NCI-H1417 (cell line): ENCODE measurements at places on chromosomes 6 and 20.

DNA sequence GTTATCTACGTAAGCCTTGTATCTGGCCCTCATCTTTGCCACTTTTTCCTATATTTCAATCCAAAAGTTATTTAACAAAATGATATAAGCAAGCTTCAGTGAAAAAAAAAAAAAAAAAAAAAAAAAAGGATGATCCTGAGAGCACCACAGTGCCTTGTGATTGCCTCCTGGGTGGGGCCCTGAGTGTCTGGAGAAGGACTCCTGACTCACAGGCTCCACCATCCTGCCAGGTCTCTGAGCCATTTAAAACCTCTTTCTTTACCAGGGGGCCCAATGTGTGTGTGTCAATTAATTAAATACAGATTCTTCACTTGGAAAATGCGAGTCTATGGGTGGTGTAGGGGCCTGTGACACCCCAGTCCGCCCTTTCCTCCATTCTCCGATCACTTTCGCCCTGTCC, 105.2 kb downstream of the SMOC2 start:
- no peak for DNase-seq

DNA sequence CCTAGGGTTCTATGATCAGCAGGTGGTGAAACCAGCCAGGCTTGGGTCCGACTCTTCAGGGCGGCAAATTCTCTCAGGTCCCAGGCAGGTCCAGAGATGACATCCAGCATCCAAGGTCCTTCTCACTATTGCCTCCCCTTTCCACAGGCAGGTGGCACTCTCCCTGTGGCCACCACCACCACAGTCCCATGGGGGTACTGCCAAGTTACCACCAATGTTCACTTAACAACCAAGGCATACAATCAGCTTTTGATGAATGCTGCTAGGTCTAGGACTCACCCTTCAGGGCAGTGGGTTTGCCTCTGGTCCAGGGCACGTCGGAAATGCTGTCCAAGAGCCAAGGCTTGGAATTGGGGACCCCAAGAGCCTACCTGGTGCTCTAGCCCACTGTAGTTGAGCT, 40.4 kb upstream of the UTRN start:
- no peak for DNase-seq

DNA sequence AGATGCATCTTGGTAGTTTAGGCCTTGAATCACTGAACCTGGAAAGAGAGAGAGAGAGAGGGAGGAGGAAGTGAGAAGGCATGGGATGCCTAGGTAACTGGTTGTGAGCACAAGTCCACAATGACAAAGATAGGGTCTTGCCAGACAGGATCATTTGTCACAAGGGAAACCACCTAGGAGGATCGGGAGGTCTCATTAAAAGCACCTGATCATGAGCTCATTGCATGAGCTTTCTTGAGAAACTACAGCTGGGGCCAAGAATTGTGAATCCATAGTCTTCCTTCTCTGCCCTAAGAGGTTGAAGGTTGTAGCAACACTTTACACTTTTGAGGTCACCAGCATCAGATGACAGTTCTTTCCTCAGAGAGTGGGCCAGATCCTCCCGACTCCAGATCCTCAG, 195.7 kb downstream of the CD83 start:
- no peak for DNase-seq

GRCh38 chr6:109738667-109739066, 47.6 kb downstream of the FIG4 start:
- no peak for DNase-seq

- DNase-seq = no peak
These were observed 38.7 kb downstream of the SCP2D1 start for GRCh38 chr20:18852318-18852717.

GRCh38 chr6:54135665-54136369, 24.6 kb downstream of the MLIP start:
- DNase-seq = no peak

DNA sequence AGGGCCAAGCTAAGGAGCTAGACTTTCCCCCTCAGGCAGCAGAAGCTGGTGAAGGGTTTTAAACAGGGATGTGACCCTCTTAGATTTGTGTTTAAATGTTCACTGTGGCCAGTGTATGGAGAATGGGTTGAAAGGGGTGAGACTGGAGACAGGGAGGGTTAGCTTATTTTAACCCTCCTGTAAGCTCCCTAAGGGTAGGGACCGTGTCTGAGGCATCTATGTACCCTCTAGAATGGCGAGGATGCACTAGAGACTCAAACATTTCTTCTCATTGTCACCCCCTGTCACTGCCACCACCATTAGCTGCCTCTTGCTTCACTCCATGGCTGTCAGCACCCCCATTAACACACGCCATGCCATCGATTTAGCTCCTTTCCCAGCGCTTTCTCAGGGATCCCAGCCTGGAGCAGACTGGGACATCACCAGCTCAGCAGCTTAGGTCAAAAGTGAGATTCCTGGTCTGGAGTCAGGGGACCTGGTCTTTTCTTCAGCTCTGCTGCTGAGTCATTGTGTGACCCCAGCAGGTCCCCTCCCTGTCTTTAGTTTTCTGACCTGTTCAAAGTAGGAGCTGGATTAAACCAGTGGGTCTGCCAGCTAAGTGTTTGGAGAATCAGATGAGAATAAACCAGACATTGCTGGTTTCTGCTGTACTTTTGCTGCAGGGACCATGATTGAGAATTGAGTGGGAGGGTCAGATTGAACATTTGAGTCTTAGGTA, 1.1 kb upstream of the SLC22A7 start:
- DNase-seq = no peak

DNA sequence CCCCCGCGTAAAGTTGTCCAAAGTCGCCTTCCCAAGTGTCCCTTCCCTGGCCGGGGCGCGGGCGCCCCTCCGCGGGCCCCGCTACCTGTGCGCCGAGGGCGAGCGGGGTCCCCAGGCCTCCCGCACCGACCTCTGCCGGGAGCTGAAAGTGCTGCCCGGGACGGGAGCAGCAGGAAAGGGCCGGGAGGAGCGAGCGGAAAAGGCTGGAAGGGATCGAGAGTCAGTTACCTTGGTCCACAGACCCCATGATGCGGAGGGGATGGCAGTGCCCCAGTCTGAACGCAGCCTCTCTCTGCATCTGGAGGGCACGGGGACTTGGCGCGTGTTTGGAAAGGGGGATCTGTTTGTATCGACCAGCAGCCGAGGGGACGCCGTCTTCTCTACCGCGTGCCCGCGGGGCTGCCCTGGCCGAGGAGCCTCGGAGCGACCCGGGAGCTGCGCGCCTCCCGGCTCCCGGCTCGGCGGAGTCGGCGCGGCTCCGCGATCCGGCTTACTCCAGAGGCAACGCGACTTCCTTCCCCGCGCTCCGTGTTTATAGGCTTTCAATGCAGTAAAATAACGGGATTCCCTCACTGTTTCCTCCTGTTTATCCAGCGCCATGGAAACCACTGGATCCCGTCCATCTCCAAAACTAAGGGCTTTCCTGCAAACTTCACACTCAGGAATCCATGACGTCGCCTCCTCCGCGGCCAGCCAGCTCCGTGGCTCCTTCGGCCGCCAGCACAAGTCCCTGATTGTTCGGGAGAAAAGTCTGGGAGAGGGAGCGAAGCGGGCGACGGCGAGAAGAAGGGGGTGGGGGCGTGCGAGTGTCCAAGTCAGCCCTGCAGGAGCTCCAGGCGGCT, 20.0 kb upstream of the NFATC2 start:
- DNase-seq = no peak

- no peak for DNase-seq
These were observed 370.6 kb upstream of the MAN1A1 start for GRCh38 chr6:119720160-119720559.

- peak; percentile 5 for DNase-seq
These were observed 40.6 kb downstream of the DTD1 start for GRCh38 chr20:18628330-18628920.

GRCh38 chr20:40741507-40742106, 52.6 kb upstream of the MAFB start:
- DNase-seq = no peak

DNA sequence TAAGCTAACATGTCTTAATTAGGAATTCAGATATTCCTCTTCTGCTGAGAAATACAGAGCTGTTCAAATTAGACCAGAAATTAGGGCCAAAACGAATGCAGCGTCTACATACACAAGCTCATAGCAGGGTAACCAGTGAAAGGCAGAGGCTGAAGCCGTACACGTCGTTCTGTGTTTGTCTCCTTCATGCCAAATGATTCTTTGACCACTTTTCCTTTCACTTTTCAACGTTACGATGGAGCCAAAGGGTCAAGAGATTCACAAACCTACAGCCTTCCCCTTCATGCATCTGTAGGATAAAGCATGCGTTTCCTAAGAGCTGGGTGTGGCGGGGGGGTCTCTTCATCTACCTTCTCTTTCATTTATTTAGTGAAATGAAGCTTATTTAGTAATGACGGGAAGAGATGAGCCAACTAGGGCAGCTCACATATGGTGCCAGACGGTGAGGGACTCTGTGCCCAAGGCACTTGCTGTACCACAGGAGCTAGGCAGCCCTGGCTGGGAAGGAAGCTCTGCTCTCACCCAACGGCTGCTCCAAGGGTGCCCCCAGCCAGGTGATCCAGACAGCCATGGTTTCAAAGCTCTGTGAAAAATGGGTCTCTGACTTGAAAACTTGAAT, 178.0 kb downstream of the ATXN1 start:
- DNase-seq = no peak

GRCh38 chr6:130829333-130829910, 2.2 kb downstream of the SMLR1 start:
- no peak for DNase-seq

DNA sequence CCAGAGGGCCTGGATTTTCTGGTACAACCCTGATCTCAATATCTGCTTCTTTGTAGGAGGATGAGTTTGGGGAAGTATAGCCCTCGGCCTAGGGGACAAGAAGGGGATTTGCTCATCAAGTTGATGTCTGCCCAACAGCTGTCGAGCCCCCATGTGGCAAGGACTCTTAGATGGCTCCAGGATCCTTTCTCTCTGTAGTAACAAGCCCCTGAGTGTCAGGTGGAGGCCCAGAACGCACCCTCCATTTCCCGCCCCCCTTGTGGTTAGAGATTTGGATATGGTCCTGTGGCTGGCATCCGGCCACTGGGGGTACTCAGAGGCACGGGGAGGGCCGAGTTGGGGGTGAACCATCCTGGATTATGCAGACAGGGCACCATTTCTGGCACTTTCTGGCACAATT, 50.1 kb downstream of the CTCFL start:
- DNase-seq = no peak

- peak; percentile 50 for DNase-seq
These were observed 127.4 kb downstream of the ADGRG6 start for GRCh38 chr6:142429195-142429594.

- DNase-seq = no peak
These were observed 3.9 kb upstream of the SULF2 start for GRCh38 chr20:47789081-47789763.

- no peak for DNase-seq
These were observed 22.3 kb downstream of the HTR1E start for GRCh38 chr6:86959656-86960055.

DNA sequence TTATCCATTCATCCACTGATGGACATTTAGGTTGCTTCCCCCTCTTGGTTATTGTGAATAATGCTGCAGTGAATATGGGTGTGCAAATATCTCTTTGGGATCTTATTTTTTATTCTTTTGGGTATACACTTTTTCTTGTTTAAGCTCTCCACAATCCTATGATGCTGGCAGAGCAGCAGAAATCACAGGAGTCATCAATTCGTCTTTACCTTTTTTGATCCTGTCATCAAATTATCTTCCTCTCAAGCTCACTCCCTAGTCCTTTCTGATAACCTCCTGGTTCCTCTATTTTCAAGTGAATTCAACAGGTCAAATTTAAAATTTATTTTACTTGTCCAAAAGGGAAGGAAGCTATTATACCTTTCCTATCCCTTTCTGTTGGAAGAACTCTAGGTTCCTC, 89.1 kb downstream of the PLCG1 start:
- DNase-seq = no peak

GRCh38 chr6:111745186-111745585, 128.1 kb downstream of the FYN start:
- no peak for DNase-seq

DNA sequence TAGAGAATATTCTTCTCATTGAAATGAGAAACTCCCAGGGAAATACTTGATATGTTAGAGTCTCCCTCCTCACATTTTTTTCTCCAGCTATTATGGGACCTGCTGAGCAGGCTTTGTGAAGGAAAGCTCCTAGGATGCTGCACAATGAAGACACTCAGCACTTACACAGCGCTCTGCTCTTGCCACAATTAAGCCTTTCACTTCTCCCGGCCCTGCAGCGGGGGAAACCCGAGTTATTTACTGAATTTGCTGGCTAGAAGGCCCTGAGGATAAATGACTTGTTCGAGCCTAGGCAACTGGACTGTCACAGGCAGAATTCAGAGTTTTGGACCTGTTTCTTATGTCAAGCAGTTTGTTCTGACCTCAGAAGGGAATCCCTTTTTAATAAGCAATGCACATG, 102.0 kb downstream of the MAP3K7 start:
- no peak for DNase-seq

GRCh38 chr6:40733290-40733689, 146.1 kb upstream of the LRFN2 start:
- no peak for DNase-seq

DNA sequence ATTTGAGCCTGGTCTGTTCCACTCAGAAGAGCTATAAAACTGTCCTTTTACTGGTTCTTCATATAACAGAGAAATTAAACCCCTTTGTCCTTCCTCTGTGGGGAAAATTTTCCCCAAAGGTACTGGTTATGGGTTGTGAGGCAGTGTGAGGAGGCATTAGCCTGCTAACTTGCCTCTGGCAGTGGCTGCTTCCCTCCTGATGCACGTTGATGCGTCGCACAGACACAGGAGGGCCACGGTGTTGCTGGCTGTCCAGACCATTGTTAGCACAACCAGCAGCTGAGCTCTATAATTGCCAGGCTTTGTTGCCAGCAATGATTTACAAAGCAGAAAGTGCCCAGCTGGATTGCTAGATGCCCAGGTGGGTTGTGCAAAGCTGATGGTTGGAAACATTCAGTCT, 10.1 kb downstream of the AAR2 start:
- peak; percentile 87 for DNase-seq

GRCh38 chr6:152811785-152812184, 61.2 kb downstream of the VIP start:
- no peak for DNase-seq

DNA sequence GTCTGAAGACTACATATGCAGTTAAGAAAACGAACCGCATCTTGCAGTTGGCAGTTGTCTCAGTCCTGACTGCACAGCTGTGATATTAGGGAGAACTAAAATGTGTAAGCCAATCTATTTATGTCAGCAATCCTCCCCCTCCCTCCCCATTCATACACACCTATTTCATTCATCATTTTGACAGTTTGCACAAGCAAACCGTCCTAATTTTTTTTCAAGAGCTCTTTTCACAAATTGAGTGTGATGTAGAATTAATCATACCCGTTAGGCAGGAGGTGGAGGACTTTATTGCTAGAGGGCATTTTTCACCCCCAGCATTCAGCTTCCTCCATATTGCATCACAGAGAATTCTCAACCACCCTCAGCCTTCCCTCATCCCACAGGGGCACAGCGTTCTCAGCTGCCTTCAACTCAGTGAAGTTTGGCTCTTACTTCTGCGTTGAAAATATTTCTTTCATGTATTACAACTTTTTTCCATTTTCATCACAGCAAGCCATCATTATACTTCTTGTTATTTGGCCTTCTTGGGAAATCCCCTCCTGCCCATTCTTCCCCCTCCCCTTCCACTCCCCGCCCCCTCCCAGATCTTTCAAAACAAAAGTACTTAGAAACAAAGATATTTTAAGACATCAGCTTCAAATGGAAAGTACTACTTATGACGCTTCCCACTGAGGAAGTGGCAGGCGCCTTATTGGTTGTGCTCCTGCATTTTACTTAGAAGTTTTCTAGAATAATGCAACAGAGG, 37.5 kb downstream of the NOX3 start:
- peak; percentile 97 for DNase-seq

GRCh38 chr6:17439243-17439993, 46.0 kb downstream of the CAP2 start:
- no peak for DNase-seq

- DNase-seq = no peak
These were observed 185 bp upstream of the TNFRSF6B start for GRCh38 chr20:63696306-63696627.

- DNase-seq = no peak
These were observed 185.8 kb downstream of the PHF3 start for GRCh38 chr6:63821442-63821841.
